ENCODE measurements at places on chromosomes 12 and 14.

GRCh38 chr12:76256904-76257303 is 91.3 kb downstream of the BBS10 start:
- H3K27ac ChIP-seq = no peak overlapping the region
- H3K36me3 ChIP-seq = no peaks in the 10 kb centered on the region
- no peak overlapping the region for H3K4me3 ChIP-seq
- peaks cover 23% of the 10 kb centered on the region for H3K27me3 ChIP-seq
- no peak for DNase-seq
- H3K4me1 ChIP-seq = peaks cover 6% of the 10 kb centered on the region

DNA sequence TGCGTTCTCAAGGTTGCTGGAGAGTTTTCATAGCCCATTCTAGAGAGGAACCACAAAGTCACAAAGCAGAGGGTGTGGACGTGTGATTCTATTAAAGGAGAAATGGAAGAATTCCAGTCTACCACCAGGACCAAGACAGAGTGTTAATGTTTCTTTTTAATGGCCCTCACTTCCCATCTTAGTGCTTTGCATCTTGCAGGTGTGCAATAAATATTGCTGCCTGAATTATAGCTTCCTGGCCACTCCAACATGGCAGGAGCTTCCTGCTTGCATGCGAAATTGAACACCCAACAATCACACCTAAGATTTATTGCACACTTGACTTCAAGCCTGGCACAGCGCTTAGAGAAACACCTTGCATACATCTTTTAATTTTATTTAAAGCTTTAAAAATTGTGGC is 22.4 kb upstream of the PPP1CC start:
- H3K27ac ChIP-seq = no peak overlapping the region
- no peak for DNase-seq
- no peak overlapping the region for H3K4me3 ChIP-seq
- H3K4me1 ChIP-seq = peaks cover 8% of the 10 kb centered on the region

DNA sequence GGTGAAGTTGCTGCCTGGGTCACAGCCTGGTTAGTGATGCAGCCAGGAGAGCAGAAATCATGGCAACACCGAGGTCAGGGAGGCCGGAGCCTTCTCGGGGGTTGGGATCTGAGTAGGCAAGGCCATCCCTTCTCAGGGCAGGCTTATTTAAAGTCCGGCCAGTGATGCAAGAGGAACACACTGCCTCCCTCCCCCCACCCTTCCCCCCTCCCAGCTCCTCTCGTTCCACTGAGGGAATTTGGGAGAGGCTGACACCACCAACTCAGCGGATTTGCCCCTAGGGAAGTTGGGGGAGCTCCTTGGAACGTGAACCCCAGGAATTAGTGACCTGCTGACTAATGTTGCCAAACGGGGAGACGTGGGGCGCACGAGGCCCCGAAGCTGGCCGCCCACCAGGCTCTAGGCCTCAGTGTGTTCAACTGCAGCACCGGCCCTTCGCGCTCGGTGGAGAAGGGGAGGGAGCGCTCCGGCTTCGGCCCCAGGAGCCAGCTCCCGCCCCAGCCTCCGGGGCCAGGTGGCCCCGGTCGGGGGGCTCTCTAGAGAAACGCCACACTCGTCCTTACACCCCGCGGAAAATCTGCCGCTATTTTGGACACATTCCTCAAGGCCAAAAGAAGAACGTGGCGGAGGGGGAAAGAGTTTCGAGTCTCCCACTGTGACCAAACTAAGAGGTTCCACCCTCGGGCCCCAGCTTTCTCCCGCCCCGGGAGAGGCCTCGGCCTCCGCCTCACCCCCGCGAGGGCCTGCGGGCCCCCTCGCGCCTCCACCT is 1.6 kb downstream of the CTDSP2 start:
- H3K4me1 ChIP-seq = peaks cover 57% of the 10 kb centered on the region
- H3K27me3 ChIP-seq = peaks cover 4% of the 10 kb centered on the region
- peak overlapping the region; percentile 94 for H3K27ac ChIP-seq
- peak; percentile 43 for DNase-seq
- peak overlapping the region; percentile 86 for H3K4me3 ChIP-seq
- H3K36me3 ChIP-seq = peaks cover 2% of the 10 kb centered on the region

DNA sequence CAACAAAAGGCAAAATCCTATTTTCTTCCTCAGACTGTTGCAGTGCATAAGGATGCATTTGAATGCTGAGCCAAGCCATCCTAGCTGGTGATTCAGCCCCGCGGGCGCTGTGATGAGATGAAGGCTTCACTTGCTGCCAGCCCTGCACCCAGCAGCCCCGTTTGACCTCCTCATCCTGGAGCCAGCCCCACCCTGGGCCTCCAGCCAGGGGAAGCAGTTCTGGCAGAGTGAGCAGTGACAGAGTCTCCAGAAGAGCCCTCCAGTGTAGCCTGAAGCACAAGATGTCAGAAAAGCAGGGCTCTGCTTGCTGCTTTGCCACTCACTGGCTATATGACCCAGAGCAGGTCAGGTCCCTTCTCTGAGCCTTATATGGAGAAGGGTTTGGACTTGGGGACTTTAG is 96.2 kb upstream of the HSPB8 start:
- no peaks in the 10 kb centered on the region for H3K4me1 ChIP-seq
- H3K4me3 ChIP-seq = no peak overlapping the region
- H3K27me3 ChIP-seq = peaks cover 3% of the 10 kb centered on the region
- H3K27ac ChIP-seq = no peak overlapping the region
- H3K36me3 ChIP-seq = no peaks in the 10 kb centered on the region

DNA sequence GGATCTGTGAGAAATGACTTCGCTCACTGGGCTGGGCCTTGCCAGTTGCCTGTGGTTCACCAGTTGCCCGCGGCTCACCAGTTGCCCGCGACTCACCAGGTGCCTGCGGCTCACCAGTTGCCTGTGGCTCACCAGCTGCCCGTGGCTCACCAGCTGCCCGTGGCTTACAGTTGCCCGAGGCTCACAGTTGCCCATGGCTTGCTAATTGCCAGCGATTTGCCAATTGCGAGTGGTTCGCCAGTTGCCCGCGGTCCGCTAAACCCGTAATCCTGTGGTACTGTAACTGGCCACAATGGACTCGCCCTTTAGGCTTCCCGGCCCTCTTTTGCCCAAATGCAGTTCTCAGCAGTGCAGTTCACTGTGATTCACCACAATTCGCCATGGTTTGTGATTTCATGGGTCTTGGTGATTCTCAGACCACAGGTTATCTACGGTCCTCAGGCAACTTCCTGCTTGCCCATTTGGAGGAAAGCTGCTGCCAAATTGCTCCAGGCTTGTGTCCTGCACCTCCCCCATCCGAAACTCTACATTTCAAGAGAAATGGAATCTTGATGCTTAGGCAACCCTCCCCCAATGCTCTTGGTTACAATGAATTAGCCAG is 15.0 kb upstream of the MEG3 start:
- H3K36me3 ChIP-seq = no peaks in the 10 kb centered on the region
- H3K27me3 ChIP-seq = peaks cover 28% of the 10 kb centered on the region
- H3K4me1 ChIP-seq = no peaks in the 10 kb centered on the region
- H3K4me3 ChIP-seq = no peak overlapping the region

DNA sequence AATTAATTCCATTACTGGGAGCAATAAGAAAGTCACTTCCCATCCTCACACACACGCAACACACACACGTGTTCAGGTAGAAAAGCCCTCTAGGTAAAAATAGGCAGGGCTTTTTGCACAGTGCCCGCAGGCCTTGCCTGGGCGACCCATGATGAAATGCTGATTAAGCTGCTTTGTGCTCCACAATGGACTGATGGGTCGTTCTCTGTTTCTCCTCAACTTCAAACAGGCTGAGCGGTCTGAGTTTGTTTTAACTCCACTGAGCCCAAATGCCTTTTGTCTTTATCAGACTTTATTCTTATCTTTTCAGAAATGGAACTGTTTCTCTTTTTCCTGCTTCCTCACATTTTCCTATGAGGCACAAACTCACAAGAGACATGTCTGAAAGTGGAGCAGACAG is 9.4 kb upstream of the DACT1 start:
- no peak overlapping the region for H3K4me3 ChIP-seq
- H3K27me3 ChIP-seq = no peaks in the 10 kb centered on the region
- H3K27ac ChIP-seq = no peak overlapping the region
- peaks cover 5% of the 10 kb centered on the region for H3K4me1 ChIP-seq
- no peaks in the 10 kb centered on the region for H3K36me3 ChIP-seq
- no peak for DNase-seq

DNA sequence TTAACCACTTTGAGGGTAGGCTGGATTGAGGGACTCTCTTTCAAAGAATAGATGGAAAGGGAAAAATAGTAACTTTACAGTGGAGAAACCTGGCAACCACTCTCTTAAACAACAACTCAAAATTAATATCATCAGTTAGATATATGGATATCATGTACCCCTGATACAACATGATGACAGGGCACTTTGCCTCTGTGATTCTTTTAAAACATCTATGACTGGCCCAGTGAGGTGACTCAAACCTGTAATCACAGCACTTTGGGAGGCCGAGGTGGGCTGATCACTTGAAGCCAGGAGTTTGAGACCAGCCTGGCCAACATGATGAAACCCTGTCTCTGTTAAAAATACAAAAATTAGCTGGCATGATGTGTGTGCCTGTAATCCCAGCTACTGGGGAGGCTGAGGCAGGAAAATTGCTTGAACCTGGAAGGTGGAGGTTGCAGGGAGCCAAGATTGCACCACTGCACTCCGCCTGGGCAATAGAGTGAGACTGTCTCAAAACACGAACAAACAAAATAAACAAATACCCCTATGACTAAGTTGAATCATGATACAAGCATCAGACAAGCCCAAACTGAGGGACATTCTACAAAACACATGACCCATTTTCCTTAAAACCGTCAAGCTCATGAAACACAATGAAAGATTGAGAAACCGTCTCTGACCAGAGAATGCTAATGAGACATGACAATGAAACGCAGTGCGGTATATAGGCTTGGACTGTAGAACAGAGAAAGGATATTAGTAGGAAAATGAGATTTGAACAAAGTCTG is 26.4 kb upstream of the SLC7A8 start:
- H3K36me3 ChIP-seq = no peaks in the 10 kb centered on the region
- no peak overlapping the region for H3K27ac ChIP-seq
- peaks cover 22% of the 10 kb centered on the region for H3K27me3 ChIP-seq
- peaks cover 2% of the 10 kb centered on the region for H3K4me1 ChIP-seq

- H3K27me3 ChIP-seq = no peaks in the 10 kb centered on the region
- H3K27ac ChIP-seq = peak overlapping the region; percentile 95
- no peak for DNase-seq
- H3K4me3 ChIP-seq = peak overlapping the region; percentile 98
- H3K4me1 ChIP-seq = peaks cover 45% of the 10 kb centered on the region
Measured at GRCh38 chr12:53295891-53296219, 513 bp downstream of the PFDN5 start.

GRCh38 chr14:92599811-92600210 is 86.2 kb downstream of the RIN3 start:
- peaks cover 17% of the 10 kb centered on the region for H3K36me3 ChIP-seq
- peaks cover 38% of the 10 kb centered on the region for H3K4me1 ChIP-seq
- no peak overlapping the region for H3K27ac ChIP-seq
- no peak overlapping the region for H3K4me3 ChIP-seq
- DNase-seq = no peak

DNA sequence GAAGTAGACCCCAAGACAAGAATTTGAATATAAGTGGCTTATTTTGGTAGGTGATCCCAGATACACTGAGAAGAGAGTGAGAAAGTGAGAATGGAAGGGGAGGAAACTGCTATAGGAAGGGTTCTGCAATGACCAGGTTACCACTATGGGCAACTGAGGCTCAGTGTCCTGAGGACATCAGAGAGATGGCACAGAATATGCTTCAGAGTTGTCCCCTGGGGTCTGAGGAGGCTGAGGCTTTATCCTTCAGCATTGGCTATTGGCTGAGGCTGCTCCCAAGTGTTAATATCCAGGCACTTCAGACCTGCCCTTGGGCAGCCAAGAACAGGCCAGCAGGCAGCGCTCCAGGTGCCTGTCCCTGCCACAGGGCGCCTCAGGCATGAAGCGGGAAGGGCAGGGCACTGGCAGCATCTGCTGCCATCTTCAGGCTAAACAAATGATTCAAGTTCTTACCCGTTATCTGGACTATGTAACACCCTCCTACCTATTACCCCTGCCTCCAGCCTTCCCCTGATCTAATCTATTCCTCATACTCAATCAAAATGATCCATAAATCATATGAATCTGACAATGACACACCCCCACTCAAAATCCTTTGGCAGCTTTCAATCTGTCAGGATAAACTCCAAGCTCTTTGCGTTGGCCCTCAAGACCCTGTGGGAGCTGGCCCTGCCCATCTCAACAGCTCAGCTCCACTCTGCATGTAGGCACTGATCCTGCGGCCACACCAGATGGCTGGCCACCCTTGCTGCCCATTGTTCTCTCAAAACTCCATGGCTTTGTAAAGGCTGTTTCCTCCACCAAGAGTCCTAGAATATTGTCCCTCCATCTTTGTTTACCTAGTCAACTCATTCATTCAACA is 42.4 kb downstream of the CKAP4 start:
- no peaks in the 10 kb centered on the region for H3K27me3 ChIP-seq
- no peak for DNase-seq
- H3K4me3 ChIP-seq = no peak overlapping the region
- H3K36me3 ChIP-seq = no peaks in the 10 kb centered on the region

DNA sequence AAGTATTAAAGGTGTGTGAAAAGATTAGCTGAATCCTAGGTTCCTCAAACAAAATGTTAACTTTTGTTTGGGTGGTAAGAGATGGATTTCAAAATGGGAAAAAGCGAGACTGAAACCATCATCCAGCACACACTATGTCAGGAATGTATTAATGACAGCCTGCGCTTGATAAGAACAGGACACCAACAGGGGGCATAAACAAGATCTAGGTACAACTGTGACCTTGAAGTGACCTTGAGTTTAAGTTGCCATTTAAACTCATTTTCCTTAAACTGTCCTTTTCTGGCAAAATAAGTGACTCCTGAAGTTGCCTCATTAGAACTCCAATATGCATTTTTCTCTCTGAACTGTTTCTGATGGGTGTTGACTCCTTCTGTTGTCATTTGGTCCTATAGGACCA is 17.1 kb downstream of the PRKCH start:
- H3K36me3 ChIP-seq = peaks cover 61% of the 10 kb centered on the region
- no peaks in the 10 kb centered on the region for H3K27me3 ChIP-seq
- H3K4me1 ChIP-seq = peaks cover 86% of the 10 kb centered on the region
- peak overlapping the region; percentile 96 for H3K27ac ChIP-seq
- DNase-seq = no peak

DNA sequence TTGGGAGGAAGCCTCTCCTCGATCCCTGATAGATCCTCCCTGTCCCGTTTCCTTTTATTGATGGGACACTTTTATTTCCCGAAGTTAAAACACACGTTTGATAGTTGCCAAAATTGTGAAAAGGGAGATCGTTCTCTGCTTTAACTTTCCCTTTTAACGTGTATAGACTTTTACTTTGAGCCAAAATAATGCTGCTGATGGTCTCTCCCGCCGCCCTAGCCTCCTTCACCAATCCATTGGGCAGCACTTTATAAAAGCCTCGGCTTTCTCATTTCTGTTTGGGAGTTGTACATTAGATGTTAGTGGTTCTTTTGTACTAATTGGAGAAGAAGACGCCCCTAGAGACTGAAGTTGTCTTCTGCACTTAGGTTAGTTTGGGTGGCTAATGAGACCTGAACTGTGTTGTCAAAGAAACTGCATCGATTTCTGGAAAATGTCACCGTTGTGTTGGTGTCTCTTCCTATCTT is 1.4 kb downstream of the TMTC2 start:
- no peak for DNase-seq
- peak overlapping the region; percentile 86 for H3K4me3 ChIP-seq

GRCh38 chr12:75694534-75695268 is 183.3 kb upstream of the KRR1 start:
- no peak overlapping the region for H3K4me3 ChIP-seq
- H3K27me3 ChIP-seq = peaks cover 3% of the 10 kb centered on the region
- DNase-seq = no peak
- H3K36me3 ChIP-seq = no peaks in the 10 kb centered on the region
- H3K4me1 ChIP-seq = no peaks in the 10 kb centered on the region

- no peak for DNase-seq
- peaks cover 5% of the 10 kb centered on the region for H3K27me3 ChIP-seq
- H3K4me3 ChIP-seq = no peak overlapping the region
- no peak overlapping the region for H3K27ac ChIP-seq
- no peaks in the 10 kb centered on the region for H3K36me3 ChIP-seq
- no peaks in the 10 kb centered on the region for H3K4me1 ChIP-seq
Measured at GRCh38 chr12:80701388-80701787, 6.0 kb upstream of the MYF6 start.

All from activated naive CD8-positive, alpha-beta T cell treated with anti-CD3 and anti-CD28 coated beads for 36 hours (primary cell).